Spleen (tissue), 13 donors: ENCODE measurements at places on chromosomes 6 and 20. TPM values are rescaled to one million over a fixed set of nuclear protein-coding genes. Genes with fewer than 3 reads are reported as not detected.

- H3K4me1 ChIP-seq = peaks cover 96% of the 10 kb centered on the region
- no peak for DNase-seq
- no peaks in the 10 kb centered on the region for H3K36me3 ChIP-seq
- H3K4me3 ChIP-seq = no peak overlapping the region
- no peaks in the 10 kb centered on the region for H3K27me3 ChIP-seq
- no peak overlapping the region for H3K27ac ChIP-seq
Observed at GRCh38 chr6:15458021-15458459, 204.8 kb downstream of the DTNBP1 start.

The SAMD5 gene
- total RNA-seq = 2.7 TPM

The PLCB1 gene
- total RNA-seq = 21.2 TPM

The VGLL2 gene
- not detected for total RNA-seq

The LST1 gene
- 223 TPM for total RNA-seq

DNA sequence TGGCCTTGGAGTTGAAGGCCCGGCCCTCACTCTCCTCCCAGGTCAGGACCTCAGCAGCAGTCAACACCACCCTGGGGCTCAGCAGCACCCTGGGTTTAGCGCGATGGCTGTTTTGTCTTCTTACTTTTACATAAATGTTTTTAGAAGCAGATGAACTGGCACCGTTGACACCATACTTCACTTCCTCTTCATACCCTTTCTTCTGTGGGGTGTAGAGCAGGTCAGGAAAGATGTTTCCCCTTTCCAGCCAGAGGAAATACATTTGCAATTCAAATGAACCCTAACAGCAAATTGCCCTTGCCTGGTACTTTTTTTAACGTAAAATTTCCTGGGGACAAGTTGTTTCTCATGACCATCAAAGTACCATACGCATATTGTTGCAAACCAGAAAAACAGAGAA is 54.7 kb upstream of the SNX9 start:
- peak overlapping the region; percentile 80 for H3K27ac ChIP-seq
- DNase-seq = no peak
- H3K36me3 ChIP-seq = no peaks in the 10 kb centered on the region

- H3K4me1 ChIP-seq = peaks cover 15% of the 10 kb centered on the region
- no peaks in the 10 kb centered on the region for H3K27me3 ChIP-seq
- no peak overlapping the region for H3K4me3 ChIP-seq
- no peak overlapping the region for H3K27ac ChIP-seq
- no peaks in the 10 kb centered on the region for H3K36me3 ChIP-seq
Observed at GRCh38 chr6:135014353-135014832, 40.2 kb downstream of the HBS1L start.

DNA sequence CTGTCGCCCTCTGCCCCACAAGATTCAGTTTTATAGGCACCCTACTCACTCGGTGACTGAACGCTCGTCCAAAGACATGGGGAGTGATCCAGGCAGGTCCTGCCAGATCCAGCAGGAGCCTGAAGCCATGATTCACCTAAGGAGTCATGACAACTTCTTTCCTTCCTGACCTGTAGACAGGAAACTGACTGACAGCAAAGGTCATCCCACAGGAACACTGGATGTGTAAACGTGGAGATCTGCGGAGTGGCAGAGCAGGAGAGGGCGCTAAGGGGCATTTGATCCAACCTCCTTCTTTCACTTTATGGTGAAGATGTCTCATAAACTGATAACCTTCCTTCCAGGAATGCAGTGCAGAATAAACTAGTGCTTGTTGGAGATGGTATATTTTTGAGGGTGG is 192.2 kb downstream of the GJA10 start:
- no peak overlapping the region for H3K4me3 ChIP-seq
- H3K27me3 ChIP-seq = no peaks in the 10 kb centered on the region
- no peaks in the 10 kb centered on the region for H3K36me3 ChIP-seq
- H3K27ac ChIP-seq = no peak overlapping the region

GRCh38 chr6:2193931-2194330 is 51.5 kb downstream of the GMDS start:
- no peaks in the 10 kb centered on the region for H3K36me3 ChIP-seq
- H3K4me3 ChIP-seq = no peak overlapping the region
- no peak overlapping the region for H3K27ac ChIP-seq
- DNase-seq = no peak
- no peaks in the 10 kb centered on the region for H3K27me3 ChIP-seq
- H3K4me1 ChIP-seq = peaks cover 10% of the 10 kb centered on the region

DNA sequence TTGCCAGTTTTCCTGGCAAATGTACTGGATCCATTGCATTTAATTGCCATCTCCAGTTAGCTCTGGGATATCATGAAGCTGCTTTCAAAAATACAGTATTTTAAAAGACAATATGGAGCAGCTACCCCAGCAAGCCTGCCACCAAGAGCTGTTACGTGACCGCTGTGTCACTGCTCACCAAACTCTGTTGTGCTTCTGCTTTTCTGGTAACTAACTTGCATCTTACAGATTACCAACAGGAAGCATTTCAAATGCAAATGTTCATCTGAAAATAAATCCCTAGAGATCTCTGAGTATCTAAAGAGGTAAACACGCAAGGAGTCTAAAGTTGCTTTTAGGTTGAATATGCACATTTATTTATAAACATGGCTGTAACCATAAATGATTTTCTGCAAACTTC is 1008.3 kb downstream of the KIF16B start:
- DNase-seq = no peak
- H3K4me3 ChIP-seq = no peak overlapping the region
- no peaks in the 10 kb centered on the region for H3K36me3 ChIP-seq
- H3K4me1 ChIP-seq = no peaks in the 10 kb centered on the region
- H3K27me3 ChIP-seq = no peaks in the 10 kb centered on the region

DNA sequence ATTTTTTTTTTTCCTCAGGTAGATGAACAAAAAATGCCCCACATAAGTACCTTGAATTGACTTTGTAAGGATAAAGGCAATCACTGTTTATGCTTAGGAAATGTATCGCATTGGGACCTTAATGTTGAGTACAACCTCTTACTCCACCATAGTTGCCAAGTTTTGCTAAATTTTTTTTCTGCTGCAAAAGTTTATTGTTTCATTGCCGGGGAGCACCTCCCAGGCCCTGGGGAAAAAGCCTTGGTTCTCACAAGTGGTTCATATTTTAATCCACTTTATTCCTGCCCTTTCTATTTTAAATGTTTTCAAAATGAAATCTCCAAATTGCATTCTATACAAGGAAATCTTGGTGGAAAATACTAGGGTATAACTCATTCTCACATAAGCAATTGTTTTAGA is 52.3 kb upstream of the UTRN start:
- H3K27me3 ChIP-seq = no peaks in the 10 kb centered on the region
- H3K4me1 ChIP-seq = no peaks in the 10 kb centered on the region
- H3K36me3 ChIP-seq = no peaks in the 10 kb centered on the region
- no peak for DNase-seq

DNA sequence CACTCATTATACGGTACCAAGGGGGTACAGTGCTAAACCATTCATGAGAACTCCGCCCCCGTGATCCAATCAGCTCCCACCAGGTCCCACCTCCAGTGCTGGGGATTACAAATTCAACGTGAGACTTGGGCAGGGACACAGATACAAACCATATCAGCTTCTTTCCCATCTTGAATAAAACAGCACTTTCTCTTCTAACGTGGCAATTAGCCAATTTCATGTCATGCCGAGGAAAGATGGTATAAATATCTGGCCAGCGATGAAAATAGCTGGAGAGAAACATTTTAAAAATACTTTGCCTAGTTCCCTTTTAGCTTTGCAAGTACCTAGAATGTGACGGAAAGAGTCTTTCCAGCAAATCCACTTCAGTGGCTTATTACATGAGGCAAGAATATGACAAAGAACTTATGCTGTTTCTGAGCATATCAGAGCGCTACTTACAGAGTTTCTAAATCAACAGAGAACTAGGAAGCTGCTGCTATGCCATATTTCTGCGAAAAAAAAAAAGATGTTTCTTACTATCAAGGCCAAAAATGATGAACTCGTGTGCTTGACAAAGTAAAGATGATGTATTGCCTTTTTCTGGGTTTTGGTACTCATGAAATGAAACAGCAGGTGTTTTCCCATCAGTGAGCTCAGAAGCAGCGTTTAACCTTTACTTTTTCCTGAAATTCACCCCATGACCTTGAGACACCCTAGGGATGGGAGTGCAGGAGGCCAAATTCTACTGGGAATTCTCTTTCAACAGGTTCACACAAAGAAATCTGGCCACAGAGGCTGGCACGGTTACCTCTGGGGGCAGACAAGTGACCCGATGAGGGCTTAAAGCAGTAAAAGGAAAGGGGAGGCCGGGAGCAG is 37.9 kb downstream of the AGPAT4 start:
- H3K36me3 ChIP-seq = no peaks in the 10 kb centered on the region
- H3K27me3 ChIP-seq = no peaks in the 10 kb centered on the region
- peaks cover 14% of the 10 kb centered on the region for H3K4me1 ChIP-seq
- H3K27ac ChIP-seq = no peak overlapping the region

GRCh38 chr20:20699917-20700316 is 12.5 kb downstream of the RALGAPA2 start:
- no peak overlapping the region for H3K27ac ChIP-seq
- no peak overlapping the region for H3K4me3 ChIP-seq
- H3K36me3 ChIP-seq = no peaks in the 10 kb centered on the region
- no peaks in the 10 kb centered on the region for H3K27me3 ChIP-seq

DNA sequence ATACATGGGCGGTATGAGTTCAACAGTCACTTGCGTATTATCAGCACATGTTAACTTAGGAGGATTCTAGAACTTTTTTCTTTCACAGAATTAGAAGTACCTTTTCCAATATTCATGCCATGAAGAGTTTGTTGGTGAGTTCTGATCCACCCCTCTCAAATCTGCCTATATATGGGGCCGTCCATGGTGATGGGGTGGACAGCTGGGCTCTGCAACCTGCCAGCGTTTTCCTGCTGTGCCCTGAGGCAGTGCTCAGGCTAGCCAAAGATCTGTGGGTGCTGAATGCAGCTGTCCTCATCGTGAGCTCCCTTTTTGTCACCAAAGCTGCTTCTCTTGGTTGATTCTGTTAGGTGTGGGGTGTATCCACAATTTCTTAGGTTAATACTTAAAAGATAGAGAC is 88.7 kb downstream of the THBS2 start:
- no peak overlapping the region for H3K27ac ChIP-seq
- no peaks in the 10 kb centered on the region for H3K27me3 ChIP-seq
- H3K36me3 ChIP-seq = no peaks in the 10 kb centered on the region
- no peak for DNase-seq
- H3K4me1 ChIP-seq = no peaks in the 10 kb centered on the region
- H3K4me3 ChIP-seq = no peak overlapping the region

- no peaks in the 10 kb centered on the region for H3K4me1 ChIP-seq
- H3K4me3 ChIP-seq = no peak overlapping the region
- DNase-seq = no peak
- no peaks in the 10 kb centered on the region for H3K36me3 ChIP-seq
- no peak overlapping the region for H3K27ac ChIP-seq
- H3K27me3 ChIP-seq = no peaks in the 10 kb centered on the region
Observed at GRCh38 chr6:10894958-10895357, 8.1 kb downstream of the SYCP2L start.

The TAGAP gene
- 51.8 TPM for total RNA-seq

DNA sequence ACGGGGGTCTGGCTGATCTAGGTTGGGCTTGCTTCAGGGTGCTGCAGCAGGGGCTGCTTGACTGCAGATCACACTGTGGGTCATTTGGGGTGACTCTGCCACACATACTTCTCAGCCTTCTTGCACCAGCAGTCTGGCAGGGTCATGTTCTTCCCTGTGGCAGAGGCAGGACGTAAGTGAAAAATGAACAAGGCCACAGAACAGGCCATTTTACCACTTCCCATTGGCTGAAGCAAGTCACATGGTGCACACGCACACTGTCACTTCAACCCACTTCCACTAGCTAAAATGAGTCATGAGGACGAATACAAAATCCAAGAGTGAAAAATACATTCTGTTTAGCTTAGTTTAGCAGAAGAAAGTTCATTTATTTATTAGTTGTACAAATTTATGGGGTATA is 168.6 kb upstream of the GGTLC1 start:
- no peak for DNase-seq
- H3K27me3 ChIP-seq = no peaks in the 10 kb centered on the region
- H3K4me1 ChIP-seq = no peaks in the 10 kb centered on the region
- no peaks in the 10 kb centered on the region for H3K36me3 ChIP-seq
- no peak overlapping the region for H3K4me3 ChIP-seq

- no peak overlapping the region for H3K27ac ChIP-seq
- H3K4me1 ChIP-seq = peaks cover 31% of the 10 kb centered on the region
- no peak overlapping the region for H3K4me3 ChIP-seq
- H3K27me3 ChIP-seq = no peaks in the 10 kb centered on the region
- DNase-seq = no peak
- H3K36me3 ChIP-seq = no peaks in the 10 kb centered on the region
Observed at GRCh38 chr6:118648866-118649554, 2.4 kb downstream of the CEP85L start.

DNA sequence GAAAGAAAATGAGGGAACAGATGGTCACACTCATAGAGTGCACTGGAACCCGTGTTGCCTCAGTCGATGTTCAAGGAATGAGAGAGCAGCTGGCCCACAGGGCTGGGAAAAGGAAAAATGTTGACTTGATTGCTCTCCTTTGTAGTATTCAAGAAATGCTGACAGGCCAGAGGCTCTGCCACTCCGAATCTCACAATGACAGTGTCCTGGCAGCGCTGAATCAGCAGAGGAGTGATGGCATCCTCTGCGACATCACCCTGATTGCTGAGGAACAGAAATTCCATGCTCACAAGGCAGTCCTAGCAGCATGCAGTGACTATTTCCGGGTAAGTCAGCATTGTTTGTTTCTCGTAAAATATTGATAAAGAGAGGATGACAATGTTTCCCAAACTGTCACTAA is 51.3 kb downstream of the KLHL32 start:
- no peak overlapping the region for H3K27ac ChIP-seq
- H3K27me3 ChIP-seq = no peaks in the 10 kb centered on the region
- no peaks in the 10 kb centered on the region for H3K36me3 ChIP-seq

DNA sequence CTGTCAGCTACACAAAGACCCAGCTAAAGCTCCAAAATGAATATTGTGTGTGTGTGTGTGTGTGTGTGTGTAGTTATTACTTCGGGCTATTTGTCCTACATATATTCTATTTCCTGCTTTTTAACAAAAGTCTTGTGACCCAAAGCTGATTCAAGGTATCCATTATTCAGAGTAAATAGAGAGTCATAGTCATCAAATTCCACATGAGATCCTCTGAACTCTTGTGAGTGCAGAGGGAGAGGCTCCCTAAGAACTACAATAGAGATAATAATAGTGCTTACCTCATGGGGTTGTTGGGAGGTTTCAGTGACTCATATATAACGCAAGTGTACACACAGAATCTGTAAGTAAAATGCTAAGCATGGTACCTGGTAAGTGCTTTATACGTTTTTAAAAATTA is 95.6 kb upstream of the SHLD1 start:
- peaks cover 42% of the 10 kb centered on the region for H3K4me1 ChIP-seq
- no peak for DNase-seq
- no peak overlapping the region for H3K4me3 ChIP-seq
- H3K27me3 ChIP-seq = no peaks in the 10 kb centered on the region

The BEND3 gene
- total RNA-seq = 2.3 TPM

The LAMA4 gene
- total RNA-seq = 3.7 TPM

GRCh38 chr20:2768632-2769015 is 31.8 kb downstream of the CPXM1 start:
- H3K36me3 ChIP-seq = no peaks in the 10 kb centered on the region
- H3K4me3 ChIP-seq = no peak overlapping the region
- peaks cover 4% of the 10 kb centered on the region for H3K4me1 ChIP-seq
- DNase-seq = no peak
- H3K27ac ChIP-seq = no peak overlapping the region

- H3K36me3 ChIP-seq = no peaks in the 10 kb centered on the region
- no peak overlapping the region for H3K4me3 ChIP-seq
- H3K27ac ChIP-seq = no peak overlapping the region
- no peaks in the 10 kb centered on the region for H3K27me3 ChIP-seq
Observed at GRCh38 chr6:90653750-90654149, 66.9 kb upstream of the MAP3K7 start.

GRCh38 chr20:1173698-1174097 is 11.1 kb downstream of the TMEM74B start:
- H3K4me3 ChIP-seq = no peak overlapping the region
- no peaks in the 10 kb centered on the region for H3K27me3 ChIP-seq
- peaks cover 34% of the 10 kb centered on the region for H3K36me3 ChIP-seq
- H3K4me1 ChIP-seq = no peaks in the 10 kb centered on the region
- no peak for DNase-seq
